Activated CD4-positive, alpha-beta T cell treated with anti-CD3 and anti-CD28 coated beads for 1 hour (primary cell): ENCODE measurements at places on chromosomes 1 and 21.

DNA sequence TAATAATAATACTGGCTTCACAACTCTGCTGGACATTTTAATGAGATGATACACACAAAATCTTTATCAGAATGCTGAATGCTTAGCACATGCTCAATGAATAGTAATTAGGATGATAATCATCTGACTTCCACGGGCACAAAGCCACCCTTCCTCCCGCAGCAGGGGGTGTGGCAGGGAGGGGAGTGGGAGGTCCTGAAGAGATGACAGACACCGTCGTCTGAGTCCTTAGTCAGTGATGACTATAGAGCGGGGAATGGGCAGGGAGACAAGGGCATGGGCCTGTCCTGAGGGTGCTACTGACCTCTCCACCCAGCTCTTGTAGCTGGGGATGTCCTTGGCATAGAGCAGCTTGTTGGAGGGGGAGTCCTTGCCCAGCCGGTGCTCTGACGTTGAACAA lies 117.6 kb upstream of the CD34 start:
- no peak for DNase-seq

- DNase-seq: no peak
These were observed 364.2 kb upstream of the VAMP3 start for GRCh38 chr1:7406641-7407543.

DNA sequence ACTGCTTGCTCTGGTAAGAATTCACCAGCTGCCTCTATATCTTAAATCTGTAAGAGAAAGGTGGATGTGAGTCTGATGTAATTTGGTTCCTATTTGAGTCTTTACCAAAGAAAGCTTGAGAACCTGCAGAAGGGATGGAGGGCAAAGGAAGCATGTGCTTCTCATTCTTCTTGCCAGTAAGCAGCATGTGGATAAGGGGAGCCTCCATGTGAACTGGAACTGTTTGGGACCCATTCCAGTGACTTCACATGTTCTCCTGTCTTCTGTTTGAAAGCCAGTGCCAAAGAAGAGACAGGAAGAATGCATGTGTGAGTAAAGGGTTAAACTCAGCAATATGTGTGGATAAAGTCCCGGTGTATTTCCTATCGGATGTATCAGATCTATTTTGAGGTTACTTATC lies 119.6 kb upstream of the ADGRL2 start:
- no peak for DNase-seq

DNA sequence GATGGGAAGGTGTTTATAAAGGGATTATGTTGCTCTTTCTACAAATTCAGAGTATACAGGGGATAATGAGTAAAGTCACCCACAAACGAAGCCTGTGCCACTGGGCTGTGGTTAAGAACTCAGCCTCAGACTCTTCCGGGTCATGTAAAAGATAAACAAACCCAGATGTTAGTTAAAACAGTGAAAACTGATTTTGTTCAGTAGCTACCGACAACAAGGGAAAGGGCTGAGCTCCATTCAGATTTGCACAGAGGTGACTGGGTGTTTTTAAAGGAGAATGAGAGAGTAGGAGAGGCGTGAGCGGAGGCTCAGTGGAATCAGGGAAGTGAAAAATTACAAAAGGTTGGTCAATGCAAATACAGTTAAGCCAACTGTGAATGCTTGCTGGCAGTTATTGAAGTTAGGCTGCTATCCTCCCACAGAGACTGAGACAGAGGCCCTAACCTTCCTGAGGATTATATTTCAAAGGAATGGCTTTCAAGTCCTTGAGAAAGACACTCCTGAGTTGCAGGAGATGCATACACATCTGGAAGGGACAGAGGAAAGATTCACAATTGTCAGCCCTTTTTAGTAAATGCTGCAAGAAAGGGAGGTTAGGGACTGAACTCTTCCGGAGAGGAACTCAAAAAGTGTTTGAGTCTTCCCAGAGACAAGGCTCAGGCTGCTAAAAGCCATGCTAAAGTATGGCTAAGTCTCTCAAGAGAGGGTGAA lies 29.9 kb upstream of the SAMD13 start:
- DNase-seq: no peak

DNA sequence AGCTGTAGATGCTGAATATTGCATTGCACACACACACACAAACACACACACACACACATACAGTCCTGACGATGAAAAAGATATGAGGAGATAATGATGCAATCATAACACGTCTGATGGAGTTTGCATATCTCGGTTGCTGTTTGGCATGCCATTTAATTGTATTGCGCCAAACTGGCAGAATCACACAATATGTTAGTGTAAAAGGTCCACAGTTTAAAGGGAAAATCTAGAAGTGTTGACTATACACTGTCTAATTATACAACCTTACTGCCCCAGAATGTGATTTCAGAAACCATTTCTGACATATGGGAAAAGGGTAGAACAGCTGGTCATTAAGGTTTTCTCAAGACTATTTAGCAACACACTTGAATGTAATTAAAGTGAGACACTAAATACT lies 123.7 kb upstream of the PROX1 start:
- DNase-seq: no peak

- no peak for DNase-seq
These were observed 5.7 kb downstream of the TAL1 start for GRCh38 chr1:47226121-47226838.
